HepG2 (cell line): ENCODE measurements at places on chromosomes 3 and 15.

GRCh38 chr3:171178714-171179113 lies 152.2 kb upstream of the SLC2A2 start:
- no peaks in the 10 kb centered on the region for H3K36me3 ChIP-seq
- H3K27me3 ChIP-seq: no peaks in the 10 kb centered on the region
- H3K4me3 ChIP-seq: no peak overlapping the region
- H3K27ac ChIP-seq: no peak overlapping the region
- peaks cover 20% of the 10 kb centered on the region for H3K4me1 ChIP-seq
- DNase-seq: no peak

DNA sequence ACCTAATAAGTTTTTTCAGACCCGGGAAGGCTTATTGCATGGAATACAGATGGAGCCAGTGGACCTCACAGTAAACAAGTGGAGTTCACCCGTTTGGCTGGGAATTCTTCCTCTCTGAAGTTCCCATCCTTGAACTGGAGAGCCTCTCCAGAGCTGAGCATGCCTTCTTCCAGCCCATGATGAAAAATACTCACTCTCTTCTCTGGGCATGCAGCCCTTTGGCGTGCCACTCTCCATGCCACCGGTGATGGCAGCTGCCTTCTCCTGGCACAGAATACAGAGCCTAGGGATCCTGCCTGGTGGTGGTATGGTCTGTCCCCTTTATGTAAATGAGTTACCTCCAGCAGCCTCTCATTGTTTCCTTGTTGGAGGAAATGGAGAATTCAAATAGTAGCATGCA lies 150.8 kb downstream of the LEKR1 start:
- no peaks in the 10 kb centered on the region for H3K27me3 ChIP-seq
- H3K4me1 ChIP-seq: no peaks in the 10 kb centered on the region
- H3K36me3 ChIP-seq: no peaks in the 10 kb centered on the region
- H3K27ac ChIP-seq: no peak overlapping the region
- no peak overlapping the region for H3K4me3 ChIP-seq

GRCh38 chr3:10356461-10356981 lies 35.6 kb upstream of the SEC13 start:
- H3K36me3 ChIP-seq: no peaks in the 10 kb centered on the region; the same call in 1 of the 2 replicates
- 0 out of 2 replicates have a peak, but pooled peaks cover 1% of the 10 kb centered on the region for H3K27me3 ChIP-seq
- H3K4me1 ChIP-seq: no peaks in the 10 kb centered on the region
- no peak overlapping the region for H3K27ac ChIP-seq

DNA sequence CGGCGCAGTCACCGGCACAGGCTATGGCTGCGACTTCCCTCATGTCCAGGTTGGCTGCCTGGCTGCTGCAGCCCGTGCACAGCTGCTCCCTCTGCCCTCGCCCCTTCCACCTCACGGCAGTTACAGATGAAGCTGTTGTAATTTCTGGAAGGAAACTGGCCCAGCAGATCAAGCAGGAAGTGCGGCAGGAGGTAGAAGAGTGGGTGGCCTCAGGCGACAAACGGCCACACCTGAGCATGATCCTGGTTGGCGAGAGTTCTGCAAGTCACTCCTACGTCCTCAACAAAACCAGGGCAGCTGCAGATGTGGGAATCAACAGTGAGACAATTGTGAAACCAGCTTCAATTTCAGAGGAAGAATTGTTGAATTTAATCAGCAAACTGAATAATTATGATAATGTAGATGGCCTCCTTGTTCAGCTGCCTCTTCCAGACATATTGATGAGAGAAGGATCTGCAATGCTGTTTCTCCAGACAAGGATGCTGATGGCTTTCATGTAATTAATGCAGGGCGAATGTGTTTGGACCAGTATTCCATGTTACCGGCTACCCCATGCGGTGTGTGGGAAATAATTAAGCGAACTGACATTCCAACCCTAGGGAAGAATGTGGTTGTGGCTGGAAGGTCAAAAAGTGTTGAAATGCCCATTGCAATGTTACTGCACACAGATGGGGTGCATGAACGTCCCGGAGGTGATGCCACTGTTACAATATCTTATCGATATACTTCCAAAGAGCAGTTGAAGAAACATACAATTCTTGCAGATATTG lies 13.2 kb upstream of the GNB4 start:
- H3K4me1 ChIP-seq: no peaks in the 10 kb centered on the region
- H3K27ac ChIP-seq: no peak overlapping the region
- H3K36me3 ChIP-seq: no peaks in the 10 kb centered on the region
- H3K27me3 ChIP-seq: peaks cover 16% of the 10 kb centered on the region; the same call in 1 of the 3 replicates

DNA sequence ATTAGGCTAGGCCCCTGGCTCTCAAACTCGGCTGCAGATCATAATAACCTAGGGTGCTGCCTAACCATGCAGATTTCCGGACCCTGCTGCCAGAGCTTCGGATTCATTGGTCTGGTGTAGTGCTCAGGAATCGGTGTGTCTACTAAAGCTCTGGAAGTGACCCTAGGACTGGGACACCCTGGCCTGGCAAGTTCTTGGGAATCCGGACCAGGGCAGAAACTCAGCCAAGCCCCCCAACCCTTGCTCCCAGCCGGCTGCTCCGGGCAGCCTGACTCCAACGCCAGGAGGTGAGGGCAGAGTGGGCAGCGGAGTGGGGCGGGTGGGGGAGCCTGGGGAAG lies 23.0 kb downstream of the IGDCC3 start:
- no peaks in the 10 kb centered on the region for H3K27me3 ChIP-seq
- no peaks in the 10 kb centered on the region; the same call in 1 of the 2 replicates for H3K36me3 ChIP-seq
- H3K4me1 ChIP-seq: peaks cover 21% of the 10 kb centered on the region

- no peaks in the 10 kb centered on the region for H3K4me1 ChIP-seq
- no peak overlapping the region for H3K27ac ChIP-seq
- no peak for DNase-seq
- H3K4me3 ChIP-seq: no peak overlapping the region
- H3K27me3 ChIP-seq: no peaks in the 10 kb centered on the region
These were observed 46.6 kb downstream of the DPP8 start for GRCh38 chr15:65470866-65471265.

DNA sequence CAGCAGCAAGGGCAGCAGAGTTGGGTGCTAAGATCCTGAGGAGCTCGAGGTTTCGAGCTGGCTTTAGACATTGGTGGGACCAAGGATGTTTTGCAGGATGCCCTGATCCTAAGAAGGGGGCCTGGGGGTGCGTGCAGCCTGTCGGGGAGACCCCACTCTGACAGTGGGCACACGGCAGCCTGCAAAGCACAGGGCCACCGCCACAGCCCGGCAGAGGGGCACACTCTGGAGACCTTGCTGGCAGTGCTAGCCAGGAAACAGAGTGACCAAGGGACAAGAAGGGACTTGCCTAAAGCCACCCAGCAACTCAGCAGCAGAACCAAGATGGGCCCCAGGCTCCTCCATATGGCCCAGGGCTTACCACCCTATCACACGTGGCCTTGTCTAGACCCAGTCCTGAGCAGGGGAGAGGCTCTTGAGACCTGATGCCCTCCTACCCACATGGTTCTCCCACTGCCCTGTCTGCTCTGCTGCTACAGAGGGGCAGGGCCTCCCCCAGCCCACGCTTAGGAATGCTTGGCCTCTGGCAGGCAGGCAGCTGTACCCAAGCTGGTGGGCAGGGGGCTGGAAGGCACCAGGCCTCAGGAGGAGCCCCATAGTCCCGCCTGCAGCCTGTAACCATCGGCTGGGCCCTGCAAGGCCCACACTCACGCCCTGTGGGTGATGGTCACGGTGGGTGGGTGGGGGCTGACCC lies 18.8 kb downstream of the SEC61A1 start:
- H3K27me3 ChIP-seq: no peaks in the 10 kb centered on the region
- peaks cover 42% of the 10 kb centered on the region for H3K36me3 ChIP-seq
- DNase-seq: no peak
- H3K4me3 ChIP-seq: no peak overlapping the region

- no peak overlapping the region for H3K27ac ChIP-seq
- H3K27me3 ChIP-seq: no peaks in the 10 kb centered on the region
- DNase-seq: no peak
- no peaks in the 10 kb centered on the region for H3K4me1 ChIP-seq
- H3K4me3 ChIP-seq: no peak overlapping the region
These were observed 54.5 kb upstream of the VGLL3 start for GRCh38 chr3:87045473-87045872.

- H3K36me3 ChIP-seq: no peaks in the 10 kb centered on the region
- no peak for DNase-seq
- H3K27ac ChIP-seq: no peak overlapping the region
- H3K4me1 ChIP-seq: no peaks in the 10 kb centered on the region
- no peak overlapping the region for H3K4me3 ChIP-seq
These were observed 510.3 kb upstream of the ROBO1 start for GRCh38 chr3:80278056-80278455.

GRCh38 chr3:72145506-72146380 lies 360.8 kb upstream of the PROK2 start:
- no peak overlapping the region for H3K4me3 ChIP-seq
- H3K4me1 ChIP-seq: peaks cover 59% of the 10 kb centered on the region
- no peak overlapping the region for H3K27ac ChIP-seq
- H3K36me3 ChIP-seq: no peaks in the 10 kb centered on the region
- DNase-seq: no peak

DNA sequence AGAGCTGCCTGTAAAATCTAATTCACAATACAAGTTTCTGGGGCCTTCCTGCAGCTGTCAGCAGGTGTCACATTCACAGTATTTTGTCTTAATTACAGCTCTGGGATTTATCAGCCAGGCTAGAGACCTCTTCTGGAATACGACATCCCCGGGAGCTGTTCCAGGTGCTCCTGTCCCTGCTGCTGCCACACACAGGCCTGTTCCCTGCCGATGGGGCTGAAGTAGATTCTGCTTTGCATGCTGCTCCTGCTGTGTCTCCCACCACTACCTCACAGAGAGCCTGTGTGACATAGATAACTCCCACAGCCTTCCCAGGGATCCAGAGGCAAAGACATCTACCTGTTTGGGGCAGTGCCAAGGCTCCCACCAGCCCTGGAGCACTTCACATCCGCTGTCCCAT lies 20.4 kb downstream of the COLQ start:
- no peak overlapping the region for H3K4me3 ChIP-seq
- peaks cover 5% of the 10 kb centered on the region for H3K4me1 ChIP-seq
- no peaks in the 10 kb centered on the region for H3K36me3 ChIP-seq
- no peak for DNase-seq
- no peak overlapping the region for H3K27ac ChIP-seq

GRCh38 chr3:147356145-147356908 lies 50.0 kb downstream of the ZIC4 start:
- no peak for DNase-seq
- H3K27ac ChIP-seq: no peak overlapping the region
- no peak overlapping the region for H3K4me3 ChIP-seq

DNA sequence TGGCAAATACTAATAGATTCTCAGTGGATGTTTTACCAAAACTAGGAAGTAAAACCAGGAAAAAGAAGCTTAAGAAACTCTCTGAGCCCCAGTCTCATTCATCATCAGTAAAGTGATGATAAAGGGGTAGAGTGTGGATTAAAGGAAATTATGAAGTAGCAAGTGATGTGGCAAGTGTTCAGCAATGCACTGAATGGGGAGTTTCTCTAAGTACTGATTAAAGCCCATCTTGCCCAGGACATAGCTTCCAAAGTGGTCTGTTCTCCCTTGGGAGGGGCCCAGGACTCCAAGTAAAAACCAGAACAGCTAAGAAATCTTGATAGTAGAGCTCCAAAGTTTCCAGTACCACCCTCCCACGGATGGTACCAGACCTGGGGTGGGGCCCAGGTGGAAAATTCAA lies 137.3 kb downstream of the WNT5A start:
- H3K27me3 ChIP-seq: no peaks in the 10 kb centered on the region
- no peaks in the 10 kb centered on the region for H3K36me3 ChIP-seq
- DNase-seq: no peak
- no peaks in the 10 kb centered on the region for H3K4me1 ChIP-seq

DNA sequence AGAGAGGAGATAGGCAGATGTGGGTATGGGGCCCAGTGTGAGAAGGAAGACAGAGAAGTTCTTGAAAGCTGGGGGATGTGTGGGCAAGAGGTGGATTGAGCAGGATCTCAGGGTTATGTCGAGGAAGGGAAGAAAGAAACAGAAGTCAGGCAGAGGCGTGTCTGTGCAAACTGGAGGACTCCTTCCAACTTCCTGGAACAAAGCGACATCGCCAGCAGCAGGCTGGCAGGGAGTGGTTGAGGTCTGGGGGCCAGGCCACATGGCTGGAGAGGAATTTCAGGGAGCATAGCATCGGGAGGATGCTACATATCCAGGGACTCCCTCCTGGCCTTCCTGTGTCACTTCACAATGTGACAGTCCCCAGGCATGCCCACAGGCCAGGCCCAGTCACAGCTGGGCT lies 42.9 kb upstream of the MYZAP start:
- H3K36me3 ChIP-seq: peaks cover 23% of the 10 kb centered on the region; the same call in 2 of the 3 replicates
- peaks cover 23% of the 10 kb centered on the region for H3K4me1 ChIP-seq
- H3K27me3 ChIP-seq: no peaks in the 10 kb centered on the region

- no peak for DNase-seq
- no peaks in the 10 kb centered on the region for H3K36me3 ChIP-seq
- H3K27ac ChIP-seq: no peak overlapping the region
- no peak overlapping the region for H3K4me3 ChIP-seq
- H3K4me1 ChIP-seq: peaks cover 37% of the 10 kb centered on the region
These were observed 4.2 kb upstream of the DGKG start for GRCh38 chr3:186366206-186366605.

DNA sequence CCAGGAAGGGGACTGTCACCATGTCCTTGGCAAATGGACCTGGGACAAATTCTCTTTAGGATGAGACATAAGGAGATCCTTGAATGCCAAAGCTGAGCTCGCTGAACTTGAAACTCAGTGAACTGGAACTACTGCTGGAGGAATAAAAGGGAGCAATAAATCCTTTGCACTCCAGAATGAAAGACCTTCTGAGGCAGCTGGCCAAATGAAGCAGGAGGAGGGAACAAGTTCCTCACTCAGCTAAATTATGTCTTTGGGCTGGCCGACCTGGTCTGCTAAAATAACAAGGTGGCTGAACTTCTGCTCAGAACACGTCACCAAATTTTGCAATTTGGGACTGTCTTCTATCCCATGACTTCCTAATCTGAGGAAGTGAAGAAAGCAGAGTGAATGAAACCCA lies 314.7 kb downstream of the LPP start:
- H3K4me1 ChIP-seq: peaks cover 40% of the 10 kb centered on the region
- no peak overlapping the region for H3K27ac ChIP-seq
- no peaks in the 10 kb centered on the region for H3K27me3 ChIP-seq
- H3K36me3 ChIP-seq: peaks cover 2% of the 10 kb centered on the region; the same call in 1 of the 2 replicates

DNA sequence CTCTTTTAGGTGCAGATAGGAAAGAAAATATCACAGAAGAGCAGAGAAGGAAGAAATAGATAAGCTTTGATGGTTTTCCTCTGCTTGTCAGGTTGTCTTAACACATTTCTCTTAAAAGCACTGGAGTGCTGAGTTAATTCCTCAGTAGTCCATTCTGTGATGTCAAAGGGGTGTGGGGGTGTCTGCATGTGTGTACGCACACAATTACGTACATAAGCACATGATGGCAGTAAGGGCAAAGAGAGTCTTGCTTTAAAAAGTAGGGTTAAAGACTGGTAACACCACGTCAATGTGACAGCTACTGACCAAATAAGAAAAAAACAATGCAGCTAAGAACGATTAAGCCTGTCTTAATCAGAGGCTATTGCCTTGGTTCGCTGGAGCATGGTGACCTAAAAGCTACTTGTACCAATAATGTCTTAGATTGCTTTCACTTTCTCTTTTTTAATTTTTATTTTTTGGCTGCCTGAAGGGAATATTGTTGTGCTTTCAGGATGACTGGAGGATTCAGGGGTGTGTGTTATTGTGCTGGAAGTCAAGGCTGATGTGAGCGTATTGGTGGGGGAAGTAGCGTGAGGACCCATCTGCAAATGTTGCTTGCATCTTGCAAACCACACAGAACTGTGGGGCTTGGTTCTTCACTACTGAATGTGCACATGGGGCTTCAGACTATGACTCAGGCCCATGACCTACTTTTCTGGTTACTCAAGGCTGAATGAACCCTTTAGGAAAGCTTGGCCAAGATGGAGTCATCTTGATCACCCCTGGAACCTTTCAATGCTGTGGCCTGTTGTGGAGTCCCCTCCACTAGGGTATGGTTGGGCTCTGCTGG lies 417.8 kb upstream of the TPM1 start:
- no peaks in the 10 kb centered on the region for H3K27me3 ChIP-seq
- no peak for DNase-seq
- no peak overlapping the region for H3K27ac ChIP-seq
